ENCODE measurements at places on chromosomes 5 and 9.

GRCh38 chr9:112892981-112893380, 2.3 kb upstream of the SLC46A2 start:
- DNase-seq: no peak

- no peak for DNase-seq
Measured at GRCh38 chr5:107545486-107545885, 125.3 kb downstream of the EFNA5 start.

DNA sequence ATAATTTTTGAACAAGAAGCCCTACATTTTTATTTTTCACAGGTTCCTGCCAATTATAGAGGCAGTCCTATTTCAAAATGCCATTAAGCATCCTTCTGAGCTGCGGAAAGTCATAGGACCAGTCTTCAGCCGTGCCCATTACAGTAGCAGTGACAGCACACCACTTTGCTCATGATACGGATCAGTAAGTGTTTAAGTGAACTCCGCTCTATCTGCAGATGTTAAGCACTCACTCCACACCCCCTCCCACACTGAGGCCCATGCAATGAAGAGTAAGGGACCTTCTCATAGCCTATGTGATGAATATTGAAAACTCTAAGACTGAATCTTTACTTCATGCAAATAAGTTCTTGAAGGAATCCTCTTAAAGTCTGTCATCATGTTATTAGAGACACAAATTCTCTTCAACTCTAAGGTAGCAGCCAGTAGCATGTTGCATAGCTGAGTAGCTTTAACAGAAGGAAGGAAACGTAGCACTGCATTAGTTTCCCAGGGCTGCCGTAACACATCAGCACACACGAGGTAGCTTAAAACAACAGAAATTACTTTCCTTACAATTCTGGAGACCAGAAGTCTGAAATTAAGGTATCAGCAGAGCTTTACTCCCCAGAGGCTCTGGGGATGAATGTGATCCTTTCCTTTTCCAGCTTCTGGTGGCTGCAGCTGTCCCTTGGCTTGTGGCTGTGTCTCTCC, 20.3 kb upstream of the TAF11L2 start:
- no peak for DNase-seq

- DNase-seq: no peak
Measured at GRCh38 chr9:134229466-134230091, 65.2 kb upstream of the RNU6ATAC start.

GRCh38 chr9:68533678-68534077, 7.0 kb downstream of the TMEM252 start:
- no peak for DNase-seq

GRCh38 chr9:108793573-108793972, 62.2 kb downstream of the ACTL7B start:
- DNase-seq: no peak

DNA sequence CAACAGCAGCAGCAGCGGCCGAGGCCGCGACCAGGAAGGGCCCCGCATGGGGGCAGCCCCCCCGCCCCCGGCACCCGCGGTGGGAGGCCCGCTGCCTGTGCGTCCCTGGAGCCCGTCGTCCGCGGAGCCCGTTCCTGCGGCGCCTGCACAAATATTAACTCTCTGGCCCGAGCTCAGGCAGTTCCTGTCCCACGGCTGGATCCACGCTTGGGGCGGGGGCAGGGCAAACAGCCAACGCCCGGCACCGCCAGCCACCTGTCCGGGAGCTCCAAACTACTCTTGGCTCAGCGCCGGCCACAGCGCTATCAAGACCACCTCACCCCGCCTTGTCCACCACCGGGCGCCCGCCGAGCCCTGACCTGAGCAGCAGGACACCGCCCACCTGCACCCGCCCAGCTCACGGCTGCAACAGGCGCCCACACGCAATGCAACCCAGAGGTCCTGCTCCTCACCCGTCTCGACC, at the start of gene LRRC26:
Gene LRRC26, minus strand, starts transcription at position 156 of the 463 bp plus-strand sequence. Its CDS starts 108 bp downstream, at position 48.
- DNase-seq: no peak

DNA sequence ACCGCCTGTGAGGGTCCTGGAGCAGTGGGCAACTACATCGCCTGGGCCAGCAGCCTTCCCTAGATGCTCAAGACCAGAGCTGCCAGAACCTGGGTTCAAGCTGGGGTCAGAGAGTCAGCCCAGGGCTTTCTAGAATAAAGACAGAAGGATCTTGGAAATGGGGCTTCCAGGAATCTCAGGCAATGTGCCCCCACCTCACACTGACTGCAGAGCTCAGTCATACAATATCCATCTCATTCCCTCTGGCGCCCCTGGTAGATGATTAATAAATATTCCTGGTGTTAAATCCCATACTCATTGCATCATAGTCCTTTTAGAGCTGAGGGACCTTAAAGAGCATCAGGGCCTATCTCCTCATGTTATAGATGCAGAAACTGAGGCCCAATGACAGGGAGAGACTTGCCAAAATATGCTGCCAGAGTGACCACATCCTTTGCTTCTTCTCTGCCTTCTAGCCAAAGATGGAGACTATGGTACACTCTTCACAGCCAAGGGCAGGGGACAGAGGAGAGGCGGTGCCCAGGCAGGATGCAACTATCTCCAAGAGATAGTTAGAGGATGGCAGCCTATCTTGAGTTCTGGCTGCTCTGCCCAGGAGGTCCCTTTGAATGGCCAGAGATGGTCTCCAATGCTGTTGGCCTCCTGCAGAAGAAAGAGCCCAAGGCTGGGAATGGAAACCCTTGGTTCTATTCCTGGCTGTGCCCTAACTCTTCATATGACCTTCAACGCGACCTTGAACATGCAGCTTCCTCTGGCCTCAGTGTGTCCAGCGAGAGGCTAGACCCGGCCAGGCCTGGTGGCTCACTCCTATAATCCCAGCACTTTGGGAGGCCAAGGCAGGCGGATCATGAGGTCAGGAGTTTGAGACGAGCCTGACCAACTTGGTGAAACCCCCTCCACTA, 36.2 kb upstream of the IL17B start:
- DNase-seq: no peak

- peak; percentile 26 for DNase-seq
Measured at GRCh38 chr5:80238778-80239679, 16.8 kb downstream of the SERINC5 start.

All from urothelium cell line (cell line).